ENCODE measurements at places on chromosomes 7 and 10.

DNA sequence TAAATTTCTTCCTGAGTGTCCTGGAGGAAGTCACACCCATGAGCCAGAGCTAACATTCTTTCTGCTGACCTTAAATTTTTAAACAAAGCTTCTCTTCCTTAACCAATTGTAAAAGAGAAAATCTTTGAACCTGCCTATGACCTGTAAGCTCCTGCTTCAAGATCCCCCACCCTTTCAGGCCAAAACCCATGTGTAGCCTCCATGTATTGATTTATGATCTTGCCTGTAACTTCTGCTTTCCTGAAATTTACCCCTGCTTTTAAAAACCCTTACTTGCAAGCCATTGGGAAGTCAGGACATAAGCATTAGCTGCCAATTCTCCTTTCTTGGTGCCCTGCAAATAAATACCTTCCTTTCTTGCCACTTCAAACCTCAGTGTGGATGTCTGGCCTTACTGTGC is 68.5 kb upstream of the HECTD2 start:
- no peak for DNase-seq

DNA sequence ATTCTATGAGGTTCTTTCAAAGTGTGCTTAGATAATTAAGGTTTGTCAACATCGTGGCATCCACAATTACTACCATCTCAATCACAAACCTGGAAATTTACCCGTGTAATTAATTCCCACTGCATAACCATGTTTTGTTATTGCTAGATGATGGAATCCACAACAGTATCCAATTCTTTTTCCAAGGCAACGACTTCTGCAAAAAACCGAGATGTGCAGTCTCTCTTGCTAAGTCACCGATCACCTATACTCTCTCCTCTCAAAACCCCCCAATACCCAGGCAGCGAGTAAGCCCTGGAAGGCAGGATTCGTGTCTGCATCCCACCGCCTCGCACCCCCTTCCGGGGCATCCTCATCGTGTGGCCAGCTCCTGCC is 678 bp upstream of the EIF4H start:
- DNase-seq, result no peak

DNA sequence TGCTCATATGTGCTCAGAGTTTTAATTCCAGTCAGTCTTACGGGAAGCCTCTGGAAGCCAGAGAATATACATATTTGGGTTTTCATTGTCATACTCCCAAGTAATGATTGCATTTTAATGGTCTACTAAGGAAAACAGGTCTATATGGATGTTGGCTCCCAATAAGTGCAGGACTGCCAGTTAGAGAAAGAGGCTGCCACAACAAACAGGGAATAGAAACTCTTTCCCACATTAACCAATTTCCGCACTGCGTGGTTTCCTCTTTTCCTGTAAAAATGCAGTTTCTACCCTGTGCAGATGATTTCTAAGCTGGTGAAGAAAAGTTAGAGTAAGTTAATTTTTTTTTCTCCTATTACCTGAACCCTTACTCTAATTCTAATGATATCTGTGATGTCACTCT is 78.2 kb downstream of the CCSER2 start:
- DNase-seq, result no peak

DNA sequence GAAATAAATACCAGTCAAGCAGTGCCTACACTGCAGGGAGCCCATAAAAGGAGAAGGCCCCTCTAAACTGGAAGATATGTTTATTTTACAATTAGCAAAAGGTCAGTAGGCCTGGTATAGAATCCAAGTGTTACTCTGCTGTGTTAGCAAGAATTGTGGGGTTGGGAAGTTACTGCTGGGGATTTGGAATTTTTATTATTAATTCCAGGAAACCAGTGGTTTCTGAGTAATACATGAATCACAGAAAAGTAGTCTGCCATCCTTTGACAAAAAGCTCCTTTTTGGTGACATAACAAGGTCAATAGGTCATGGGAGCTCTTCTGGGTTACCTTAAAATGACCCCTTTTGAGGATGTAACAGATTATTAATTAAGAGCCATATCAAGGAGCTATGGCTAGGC is 67.4 kb downstream of the ZNF92 start:
- DNase-seq, result peak; percentile 36

- peak; percentile 50 for DNase-seq
Observed at GRCh38 chr7:147432079-147432478, 1158.5 kb upstream of the C7orf33 start.

GRCh38 chr7:140618306-140618705 is 22.3 kb downstream of the DENND2A start:
- DNase-seq, result no peak

DNA sequence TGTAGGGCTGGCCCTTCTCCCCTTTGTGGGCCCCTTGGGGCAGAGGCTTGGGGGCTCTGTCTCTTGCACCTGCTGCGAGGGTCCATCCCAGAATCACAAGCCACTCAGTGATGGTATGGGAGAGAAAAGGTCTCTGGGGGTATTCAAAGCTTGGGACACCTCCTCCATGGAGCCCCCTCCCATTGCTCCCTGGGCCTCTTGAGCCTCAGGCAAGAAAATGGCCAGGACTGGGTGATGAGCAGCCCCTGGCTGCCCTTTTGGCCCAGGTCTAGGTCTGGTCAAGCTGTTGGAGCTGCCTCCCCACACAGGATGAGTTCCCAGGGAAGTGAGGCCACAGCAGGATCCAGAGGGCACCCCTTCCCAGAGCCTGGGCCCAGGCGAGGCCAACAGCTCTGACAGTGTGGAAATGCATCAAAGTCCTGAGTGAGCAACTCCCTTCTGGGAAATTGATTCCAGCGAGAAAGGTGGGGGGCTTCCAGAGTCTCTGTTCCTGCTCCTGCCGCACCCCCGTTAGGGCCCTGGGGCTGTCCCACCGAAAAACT is 3.4 kb upstream of the MYL7 start:
- no peak for DNase-seq

GRCh38 chr10:58829839-58830238 is 317.2 kb downstream of the BICC1 start:
- DNase-seq, result no peak

GRCh38 chr7:132082394-132082793 is 493.9 kb downstream of the PLXNA4 start:
- DNase-seq, result no peak

DNA sequence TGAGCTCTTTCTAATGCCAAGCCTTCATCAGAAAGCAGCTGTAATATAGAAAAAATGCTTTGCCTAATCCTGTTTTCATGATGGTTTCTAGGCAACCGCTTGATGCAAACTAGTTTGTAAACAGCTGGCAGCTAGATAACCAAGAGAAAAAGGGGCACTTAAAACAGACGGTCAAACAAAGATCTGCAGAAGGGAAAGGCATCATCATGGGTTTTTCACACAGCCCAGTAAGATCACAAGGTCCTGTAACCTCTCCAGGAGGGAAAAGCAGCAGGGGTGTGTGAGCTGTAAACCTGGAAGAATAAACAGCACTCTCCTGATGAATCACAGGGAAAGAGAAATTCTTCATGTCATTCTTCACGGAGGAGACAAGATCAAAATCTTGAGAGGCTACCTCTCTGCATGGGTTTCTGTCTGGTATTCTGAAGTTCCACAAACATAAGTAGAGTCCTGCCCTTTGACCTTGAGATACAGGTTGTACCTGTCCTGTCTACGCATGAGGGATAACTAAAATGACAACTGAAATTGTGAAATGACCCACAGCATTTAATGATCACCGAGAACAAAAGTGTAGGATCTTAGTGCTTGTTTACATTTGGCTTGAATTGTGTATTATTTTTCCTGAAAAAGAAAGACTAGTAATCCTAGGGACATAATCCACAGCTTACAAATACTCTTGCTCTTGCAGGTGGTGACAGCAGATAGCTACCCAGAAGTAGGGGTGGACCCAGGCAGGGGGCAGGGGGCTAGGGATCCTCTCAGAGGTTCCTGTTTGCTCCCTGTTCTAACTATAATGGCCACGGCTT is 48.0 kb downstream of the CREB3L2 start:
- peak; percentile 80 for DNase-seq

DNA sequence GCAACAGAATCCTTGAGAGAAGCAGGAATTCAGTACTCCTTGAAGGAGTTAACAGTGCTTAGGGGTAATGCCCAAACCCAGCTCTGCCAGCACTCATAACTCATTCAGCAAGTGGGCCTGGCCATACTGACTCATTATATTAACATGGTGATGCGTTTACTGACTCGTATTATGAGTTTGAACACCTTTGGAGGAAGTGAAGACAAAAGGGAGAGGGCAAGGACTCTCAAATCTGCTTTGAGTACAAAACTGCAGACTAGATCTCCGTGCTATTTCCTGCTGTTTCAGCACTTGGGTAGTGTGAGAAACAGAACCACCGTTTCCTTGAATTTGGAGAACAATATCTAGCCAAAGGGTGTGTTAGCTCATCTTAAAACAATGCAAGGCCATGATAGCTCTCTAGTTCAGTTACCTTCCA is 30.8 kb downstream of the SLC16A9 start:
- peak; percentile 37 for DNase-seq

GRCh38 chr10:6162589-6163356 is 40.0 kb upstream of the PFKFB3 start:
- no peak for DNase-seq

DNA sequence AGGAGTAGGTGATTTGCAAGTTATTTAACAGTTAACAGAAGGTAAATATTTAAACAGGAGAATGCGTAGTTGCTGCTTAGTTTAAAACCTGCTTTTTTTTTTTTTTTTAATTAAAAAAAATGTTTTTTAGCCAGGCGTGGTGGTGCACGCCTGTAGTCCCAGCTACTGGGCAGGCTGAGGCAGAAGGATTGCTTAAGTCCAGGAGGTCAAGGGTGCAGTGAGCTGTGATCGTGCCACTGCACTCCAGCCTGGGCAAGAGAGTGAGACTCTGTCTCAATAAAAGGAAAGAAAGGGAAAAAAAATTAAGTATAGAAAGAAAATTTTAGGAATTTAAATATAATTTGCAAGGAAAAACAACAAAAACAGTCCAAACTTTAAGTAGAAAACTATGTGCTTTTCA is 71.6 kb downstream of the BTRC start:
- DNase-seq, result no peak

DNA sequence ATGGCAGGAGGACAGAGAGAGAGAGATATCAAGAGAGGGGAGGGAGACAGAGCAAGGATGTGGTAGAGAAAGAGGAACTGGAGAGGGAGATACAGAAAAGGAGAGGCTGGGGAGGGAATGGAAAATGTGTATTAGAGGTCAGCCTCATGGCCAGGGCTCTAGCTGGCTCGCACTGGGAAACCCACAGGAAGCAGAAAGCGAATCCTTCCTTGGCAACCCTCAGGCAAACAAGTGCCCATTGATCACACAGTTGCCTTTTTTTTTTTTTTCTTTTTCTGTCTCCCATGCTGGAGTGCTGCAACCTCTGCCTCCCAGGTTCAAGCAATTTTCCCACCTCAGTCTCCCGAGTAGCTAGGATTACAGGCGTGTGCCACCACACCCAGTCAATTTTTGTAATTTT is 391.2 kb downstream of the TYW1 start:
- DNase-seq, result no peak

DNA sequence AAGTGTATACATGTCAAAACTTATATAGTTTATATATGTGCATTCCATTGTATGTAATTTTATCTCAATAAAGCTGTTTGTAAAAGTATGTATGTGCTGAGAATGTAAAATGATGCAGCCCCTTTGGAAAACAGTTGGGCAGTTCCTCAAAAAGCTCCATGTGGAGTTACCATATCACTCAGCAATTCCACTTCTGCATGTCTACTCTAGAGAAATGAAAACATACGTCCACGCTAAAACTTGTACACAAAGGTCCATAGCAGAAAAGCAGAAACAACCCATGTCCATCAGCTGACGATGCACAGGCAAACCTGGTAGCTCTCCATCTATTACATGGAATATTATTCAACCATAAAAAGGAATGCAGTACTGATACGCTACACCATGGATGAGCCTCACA is 8.3 kb upstream of the RGS10 start:
- no peak for DNase-seq
